ENCODE measurements at places on chromosomes 3 and 15. TPM values are rescaled to one million over a fixed set of nuclear protein-coding genes. Genes with fewer than 3 reads are reported as not detected.

- no peak for DNase-seq
Measured at GRCh38 chr15:66733976-66734375, 31.9 kb downstream of the SMAD6 start.

GRCh38 chr15:78065284-78065872 is 12.1 kb downstream of the TBC1D2B start:
- DNase-seq = peak; percentile 72

DNA sequence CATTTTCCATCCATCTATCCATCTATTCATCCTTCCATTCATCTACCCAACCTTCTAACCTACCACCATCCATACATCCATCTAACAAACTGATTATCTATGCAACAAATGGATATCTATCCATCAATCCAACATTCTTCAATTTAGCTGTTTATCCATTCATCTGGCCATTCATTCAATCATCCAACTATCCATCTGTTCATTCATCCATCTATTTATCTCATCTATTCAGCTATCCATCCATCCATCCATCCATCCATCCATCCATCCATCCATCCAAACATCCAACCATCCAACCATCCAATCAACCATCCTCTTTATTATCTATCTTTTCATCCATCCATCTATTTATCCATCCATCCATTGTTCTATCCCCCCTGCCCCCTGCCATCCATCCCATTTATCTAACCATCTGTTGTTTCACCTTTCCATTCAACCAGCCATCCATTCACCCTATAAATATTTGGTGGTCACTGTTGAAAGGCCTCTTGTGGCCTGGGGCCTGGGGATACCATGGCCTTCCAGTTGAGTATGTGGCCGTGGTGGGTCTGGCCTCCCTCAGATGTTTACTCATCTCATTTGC is 44.7 kb downstream of the SLC6A6 start:
- DNase-seq = no peak

DNA sequence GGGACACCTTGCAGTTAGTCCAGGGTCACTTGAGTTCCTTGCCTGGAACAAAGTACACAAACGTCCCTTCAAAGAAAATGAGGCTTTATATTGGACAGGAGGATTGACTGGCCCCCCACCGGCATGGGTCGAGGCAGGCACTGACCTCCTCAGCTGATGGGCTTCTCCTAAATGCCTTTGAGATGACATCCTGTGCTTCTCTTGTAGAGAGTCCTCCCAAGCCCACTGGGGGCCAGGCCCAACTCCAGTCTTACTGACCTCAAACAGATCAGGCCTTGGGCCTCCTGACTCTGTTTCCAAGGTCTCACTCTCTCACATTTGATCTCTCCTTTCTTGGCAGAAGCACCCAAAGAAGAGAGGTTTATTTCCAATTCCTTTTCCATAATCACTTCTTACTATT is 516.1 kb downstream of the MCTP2 start:
- DNase-seq = no peak

- no peak for DNase-seq
Measured at GRCh38 chr3:57956119-57956832, 51.9 kb upstream of the FLNB start.

DNA sequence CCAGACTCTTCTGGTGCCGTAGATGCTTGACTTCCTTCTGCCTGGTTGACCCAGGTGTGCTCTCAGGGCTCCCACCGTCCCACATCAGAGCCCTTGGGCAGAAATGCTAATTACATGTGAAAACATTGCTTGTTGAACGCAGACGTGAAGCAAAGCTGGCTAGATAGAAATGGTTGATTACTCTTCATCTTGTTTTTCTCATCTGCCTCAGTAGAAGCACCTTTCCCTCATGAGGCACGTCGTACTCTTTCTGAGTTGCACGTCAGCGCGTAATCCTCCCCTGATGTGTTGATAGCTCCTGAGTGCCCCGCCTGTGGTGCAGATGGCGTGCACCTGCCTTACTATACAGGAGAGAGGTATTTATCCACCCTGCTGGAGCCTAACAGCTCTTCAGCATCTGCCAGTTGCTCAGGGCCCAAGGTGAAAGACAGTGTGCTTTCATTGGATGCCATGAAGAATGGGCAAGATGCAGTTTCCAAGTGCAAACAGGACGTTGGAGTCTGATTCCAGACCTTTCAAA is 18.1 kb downstream of the MAP6D1 start:
- DNase-seq = no peak

DNA sequence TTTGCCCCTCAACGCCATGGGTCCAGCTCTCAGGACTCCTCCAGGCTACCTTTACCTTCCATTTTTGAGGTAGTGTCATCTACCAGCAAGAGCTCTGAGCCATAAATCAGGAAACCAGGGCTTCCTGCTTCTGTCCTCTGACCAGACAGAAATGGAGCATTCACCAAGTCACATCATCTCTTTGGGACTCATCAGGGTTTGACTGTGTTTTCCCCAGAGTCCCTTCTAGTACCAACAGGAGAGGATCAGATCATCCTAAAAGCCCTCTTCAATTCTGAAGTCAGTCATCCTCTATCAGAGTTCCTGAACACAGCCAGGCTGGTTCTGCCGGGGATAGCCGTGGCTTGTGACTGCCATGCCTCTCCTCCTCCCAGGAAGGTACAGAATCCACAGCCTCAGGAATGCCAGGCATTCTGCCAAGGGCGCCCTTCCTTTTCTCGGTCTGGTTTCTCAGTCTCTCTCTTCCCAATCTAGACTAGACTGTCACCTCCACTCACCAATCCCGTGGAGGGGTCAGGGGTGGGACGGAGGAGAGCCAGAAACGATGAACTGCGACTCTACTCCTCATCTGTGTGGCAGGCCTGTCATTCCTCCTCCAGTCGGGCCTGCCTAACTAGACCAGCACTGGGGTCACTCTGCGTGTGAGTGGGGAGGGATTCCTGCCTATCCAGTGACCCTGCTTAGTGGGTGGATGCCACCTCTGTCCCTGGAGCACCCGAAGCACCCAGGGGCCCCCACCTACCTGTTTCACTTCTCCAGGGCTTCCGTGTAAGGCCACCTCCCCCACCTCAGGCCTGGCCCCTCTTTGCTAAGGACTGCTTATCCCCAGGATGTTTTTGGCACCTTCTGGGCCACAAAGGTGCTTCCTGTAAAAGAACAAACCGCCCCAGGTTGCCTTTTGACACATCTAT is 30.9 kb downstream of the CCNL1 start:
- no peak for DNase-seq

- no peak for DNase-seq
Measured at GRCh38 chr15:77282333-77282732, 137.6 kb downstream of the PEAK1 start.

SLC38A3 gene
- total RNA-seq = 0.39 TPM

SENP8 gene
- total RNA-seq = 1.5 TPM

USP50 gene
- 1.1 TPM for total RNA-seq

IL17RD gene
- total RNA-seq = 3.5 TPM

IQCF5 gene
- not detected for total RNA-seq
